Activated CD4-positive, alpha-beta T cell treated with anti-CD3 and anti-CD28 coated beads, Interleukin-2, Interleukin-6, amounts not matched to agents 100 ng/mL and 50 ng/mL, durations not matched to agents 16 hours and 8 hours (primary cell): ENCODE measurements at places on chromosomes 6 and 20.
A peak's percentile ranks its signal among the peaks of the same experiment; 100 is the strongest.

DNA sequence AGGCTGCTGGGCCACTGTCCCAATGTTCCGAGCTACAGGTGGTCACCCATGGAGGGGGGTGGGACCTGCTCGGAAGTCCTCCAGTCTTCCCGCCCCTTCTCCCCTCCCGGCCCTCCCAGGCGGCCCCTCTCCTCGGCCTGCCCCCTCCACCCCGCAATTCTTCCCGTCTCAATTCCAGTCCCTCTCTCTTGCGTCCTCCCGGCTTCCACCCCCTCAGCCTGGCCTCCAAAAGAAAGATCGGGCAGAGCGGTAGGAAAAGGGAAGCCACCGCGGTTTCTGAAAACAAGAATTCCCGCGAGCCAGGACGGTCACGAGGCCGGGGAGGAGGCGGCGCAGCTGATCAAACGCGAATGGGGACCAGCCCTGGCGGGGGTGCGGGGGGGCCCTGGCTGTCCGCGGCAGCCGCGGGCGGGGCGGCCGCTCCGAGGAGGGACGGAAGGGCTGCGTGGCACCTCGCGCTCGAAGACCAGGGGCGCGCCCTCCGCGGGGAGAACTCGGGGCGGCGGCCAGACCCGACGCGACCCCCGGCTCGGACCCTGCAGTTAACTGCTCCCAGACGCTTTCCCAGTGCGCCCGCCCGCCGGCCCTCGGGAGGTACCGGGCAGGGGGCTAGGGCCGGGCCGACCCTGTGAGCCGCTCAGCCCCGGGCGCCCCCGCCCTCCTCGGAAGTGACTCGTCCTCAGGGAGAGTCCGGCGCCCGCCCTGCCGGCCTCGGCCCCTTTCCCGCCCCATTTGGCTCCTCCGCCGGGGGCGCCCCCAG, 1.0 kb downstream of the PXDC1 start:
- no peak for DNase-seq

DNA sequence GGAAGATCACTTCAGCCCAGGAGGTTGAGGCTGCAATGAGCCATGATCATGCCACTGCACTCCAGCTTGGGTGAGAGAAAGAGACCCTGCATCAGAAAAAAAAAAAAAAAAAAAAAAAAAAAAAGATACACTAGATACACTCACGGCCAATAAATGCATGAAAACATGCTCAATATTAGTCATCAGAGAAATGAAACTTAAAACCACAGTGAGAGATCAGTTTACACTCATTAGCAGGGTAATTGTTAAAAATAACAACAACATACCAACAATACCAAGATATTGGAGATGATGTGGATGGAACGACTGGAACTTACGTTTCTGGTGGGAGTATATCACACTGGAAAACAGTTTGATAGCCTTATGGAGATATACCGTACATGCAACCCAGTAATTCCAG, 29.9 kb downstream of the HS3ST5 start:
- DNase-seq, result no peak

- DNase-seq, result no peak
Measured at GRCh38 chr20:50943069-50943468, 11.8 kb upstream of the ADNP start.

DNA sequence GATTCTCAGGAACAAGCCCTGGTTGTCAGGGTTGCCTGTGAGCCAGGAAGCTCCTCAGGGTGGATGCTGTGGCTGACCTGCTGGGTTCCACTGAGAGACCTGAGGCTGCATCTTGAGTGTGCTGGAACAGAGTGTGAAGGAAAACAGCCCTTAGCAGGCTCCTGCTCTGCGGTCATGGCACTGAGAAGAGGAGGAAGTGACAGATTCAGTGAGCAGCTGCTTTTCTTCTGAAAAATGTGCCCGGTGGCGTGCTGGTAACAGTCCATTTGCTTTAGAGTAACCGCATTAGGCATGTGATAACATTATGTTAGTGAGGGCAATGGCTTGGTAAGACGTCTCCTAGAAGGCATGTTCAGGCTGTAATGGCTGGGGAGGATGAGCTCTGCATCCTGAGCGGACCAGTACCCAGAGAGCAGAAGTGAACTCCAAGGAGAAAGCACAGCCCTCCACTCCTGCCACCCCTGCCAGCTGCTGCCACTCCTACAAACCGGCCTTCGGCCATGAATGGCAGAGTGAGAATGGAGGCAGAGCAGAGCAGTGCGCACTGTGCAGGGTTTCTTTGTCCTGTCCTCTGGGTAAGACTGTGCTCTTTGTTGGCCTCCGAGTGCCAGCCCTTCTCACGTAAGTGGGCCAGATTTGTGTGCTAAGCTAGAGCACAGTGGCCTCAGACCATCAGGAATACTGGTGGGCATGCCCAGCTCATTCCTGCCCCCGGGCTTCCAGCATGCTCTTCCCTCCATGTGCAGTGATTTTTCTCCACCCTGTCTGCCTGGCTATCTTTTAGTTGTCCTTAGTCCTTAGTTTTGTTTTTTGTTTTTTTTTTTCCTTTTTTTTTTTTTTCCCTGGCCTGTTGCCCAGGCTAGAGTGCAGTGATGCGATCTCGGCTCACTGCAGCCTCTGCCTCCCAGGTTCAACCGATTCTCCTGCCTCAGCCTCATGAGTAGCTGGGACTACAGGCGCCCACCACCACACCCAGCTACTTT, 98.1 kb upstream of the VSTM2L start:
- peak; percentile 20 for DNase-seq

DNA sequence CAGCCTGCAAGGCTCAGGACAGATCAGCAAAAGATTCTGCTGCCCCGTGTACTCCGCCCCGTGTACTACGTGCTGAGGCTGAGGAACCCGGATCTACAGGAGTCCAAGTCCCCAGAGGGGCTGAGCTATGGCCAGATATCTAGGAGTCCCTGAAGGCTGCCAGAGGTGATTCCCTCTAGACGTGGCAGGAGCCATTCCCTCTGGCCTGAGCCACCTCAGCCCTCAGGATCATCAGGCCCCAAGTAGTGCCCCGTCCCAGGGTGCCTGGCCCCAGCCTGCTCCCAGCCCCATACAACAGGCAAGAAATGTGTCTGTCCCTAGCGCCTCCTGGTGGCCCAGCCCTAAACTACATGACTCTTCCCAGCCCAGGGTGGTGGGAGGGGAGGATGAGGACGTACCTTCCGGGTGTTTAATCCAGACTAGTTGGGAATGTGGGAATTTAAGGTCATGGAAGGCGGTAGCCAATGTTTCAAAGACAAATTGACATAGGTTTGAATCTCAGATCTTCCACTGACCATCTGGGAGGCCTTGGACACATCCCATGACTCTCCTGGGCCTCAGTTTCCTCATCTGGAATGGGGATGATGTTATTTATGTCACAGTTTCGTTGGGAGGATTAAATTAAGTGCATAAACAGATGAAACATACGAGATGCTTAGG, 49.4 kb upstream of the PTPN1 start:
- peak; percentile 90 for DNase-seq

GRCh38 chr6:105748737-105749161, 337.4 kb upstream of the PRDM1 start:
- no peak for DNase-seq

GRCh38 chr6:20600831-20601230, 66.6 kb downstream of the CDKAL1 start:
- no peak for DNase-seq

DNA sequence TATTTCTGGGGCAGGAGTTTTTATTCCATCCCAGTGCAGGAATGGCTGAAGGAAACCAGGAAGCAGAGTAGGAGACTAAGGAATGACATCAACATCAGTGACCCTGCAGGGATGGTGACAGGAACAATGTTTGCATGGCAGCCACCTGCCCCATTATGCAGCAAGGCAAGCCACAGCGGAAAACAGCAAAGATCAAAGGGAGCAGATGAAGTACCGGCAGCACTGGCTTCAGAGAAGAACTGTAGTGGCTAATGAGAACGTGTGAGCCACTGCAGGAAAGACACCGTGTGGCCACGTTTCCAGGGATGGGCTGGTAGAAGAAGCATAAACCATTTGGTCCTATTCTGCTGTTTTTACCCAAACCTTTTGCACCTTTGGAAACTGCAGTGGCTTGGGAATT, 52.9 kb upstream of the TAB2 start:
- peak; percentile 18 for DNase-seq

DNA sequence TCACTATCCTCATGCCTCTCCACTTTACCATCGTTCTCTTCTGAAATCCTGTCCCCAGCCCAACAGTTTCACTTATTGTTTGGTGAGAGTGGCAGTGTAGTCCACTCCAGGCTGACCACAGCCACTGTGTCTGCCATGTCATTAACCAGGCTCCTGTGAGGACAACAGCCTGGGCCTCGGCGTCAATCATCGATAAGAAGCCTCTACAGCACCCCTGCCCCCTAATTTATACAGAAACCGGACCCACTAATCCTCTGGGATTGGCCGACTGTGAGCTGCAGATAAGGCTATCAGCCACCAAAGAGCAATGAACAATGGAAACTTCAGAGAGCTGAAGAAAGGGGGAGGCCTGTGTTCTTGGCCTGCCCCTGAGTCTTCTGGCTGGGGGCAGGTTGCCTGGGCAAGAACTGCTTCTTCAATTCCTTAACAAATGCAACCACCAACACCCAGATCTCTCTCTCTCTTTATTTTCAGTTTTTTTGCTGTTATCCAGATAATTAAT, 3.4 kb downstream of the EGFL8 start:
- no peak for DNase-seq

DNA sequence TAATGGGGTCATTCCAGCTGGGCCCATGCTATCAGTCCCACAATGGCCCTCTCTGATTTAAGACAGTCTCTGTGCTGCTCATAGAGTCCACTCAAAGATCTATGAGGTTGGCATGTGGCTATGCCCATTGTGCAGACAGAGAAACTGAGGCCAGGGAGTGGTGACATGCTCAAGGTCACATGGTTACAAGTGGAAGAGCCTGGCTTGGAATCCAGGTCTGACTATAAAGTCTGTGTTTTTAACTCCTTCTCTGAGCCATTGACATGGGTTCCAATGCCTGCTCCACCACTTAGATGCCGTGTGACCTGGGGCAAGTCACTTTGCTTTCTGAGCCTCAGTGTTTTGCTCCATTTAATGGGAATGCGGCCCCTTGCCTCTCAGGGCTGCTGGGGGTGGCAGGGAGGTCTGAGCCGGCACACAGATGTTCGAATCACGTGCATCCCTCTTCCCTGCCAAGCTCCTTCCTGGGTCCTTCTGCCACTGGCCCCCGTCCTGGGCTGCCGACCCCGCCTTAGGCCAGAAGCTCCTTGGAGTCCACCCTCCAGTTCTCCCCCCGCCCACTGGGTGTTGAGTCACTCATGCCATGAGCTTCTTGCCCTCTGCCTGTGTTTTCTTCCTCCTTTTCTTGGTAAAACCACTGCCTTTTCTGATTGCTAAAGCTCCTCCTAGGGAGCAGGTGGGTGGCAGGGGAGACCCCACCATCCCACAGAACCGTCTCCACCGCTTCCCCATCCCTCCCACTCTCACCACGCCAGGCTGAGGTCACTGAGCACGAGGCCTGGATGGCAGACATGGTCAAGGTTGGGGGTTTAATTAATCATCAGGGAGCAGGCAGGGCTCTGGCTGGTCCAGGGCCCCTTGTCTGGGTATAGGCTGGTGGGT, 35.7 kb downstream of the CEBPB start:
- peak; percentile 26 for DNase-seq

GRCh38 chr6:44561832-44562665, 174.5 kb downstream of the CDC5L start:
- no peak for DNase-seq

- no peak for DNase-seq
Measured at GRCh38 chr6:91718198-91718597, 1131.3 kb upstream of the MAP3K7 start.

GRCh38 chr20:57708694-57709673, 831 bp downstream of the PMEPA1 start:
- no peak for DNase-seq

GRCh38 chr6:164206807-164207423, 792.4 kb downstream of the QKI start:
- DNase-seq, result no peak

- DNase-seq, result no peak
Measured at GRCh38 chr6:282177-282866, 10.0 kb upstream of the DUSP22 start.

- no peak for DNase-seq
Measured at GRCh38 chr6:127869183-127869582, 31.7 kb downstream of the THEMIS start.

- no peak for DNase-seq
Measured at GRCh38 chr6:130766239-130767144, 60.7 kb upstream of the SMLR1 start.

- peak; percentile 30 for DNase-seq
Measured at GRCh38 chr20:43667341-43668132, 623 bp downstream of the MYBL2 start.

DNA sequence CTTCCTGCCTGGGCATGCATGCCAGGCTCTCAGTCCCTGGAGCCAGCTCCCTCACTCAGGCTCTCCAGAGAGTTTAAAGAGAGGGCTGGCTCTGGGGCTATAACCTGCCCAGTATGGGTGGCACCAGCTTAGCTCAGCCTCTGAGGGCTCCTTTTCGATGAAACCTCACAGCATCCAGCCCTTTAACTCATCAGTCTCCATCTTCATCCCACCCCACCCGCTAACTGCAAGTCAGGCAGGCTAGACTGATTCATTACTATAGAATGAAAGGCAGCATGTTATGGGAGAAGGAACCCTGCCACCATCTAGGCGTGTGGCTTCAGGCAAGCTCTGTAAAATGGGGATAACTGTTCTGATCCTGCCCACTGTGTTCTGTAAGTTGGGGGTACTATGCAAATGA, 53.5 kb downstream of the RAB44 start:
- DNase-seq, result no peak

DNA sequence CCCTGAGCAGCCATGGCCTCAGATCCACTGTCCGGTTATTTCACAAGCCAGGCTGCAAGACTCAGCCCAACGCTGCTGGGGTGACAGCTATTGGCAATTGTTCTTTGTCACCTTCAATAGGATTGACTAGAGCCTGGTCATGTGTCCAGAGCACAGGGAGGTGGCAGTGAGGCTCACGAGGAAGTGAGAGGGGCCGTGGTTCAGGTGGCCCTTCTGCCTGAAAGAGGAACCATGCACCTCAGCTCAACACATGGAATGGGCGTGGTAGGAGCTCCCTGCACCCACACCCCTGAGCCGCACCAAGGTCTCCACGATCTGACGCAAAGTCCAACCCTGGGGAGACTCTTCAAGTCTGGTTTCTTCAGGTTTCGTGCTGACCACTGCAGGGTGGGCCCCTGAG, 184.8 kb upstream of the CDH4 start:
- DNase-seq, result no peak

DNA sequence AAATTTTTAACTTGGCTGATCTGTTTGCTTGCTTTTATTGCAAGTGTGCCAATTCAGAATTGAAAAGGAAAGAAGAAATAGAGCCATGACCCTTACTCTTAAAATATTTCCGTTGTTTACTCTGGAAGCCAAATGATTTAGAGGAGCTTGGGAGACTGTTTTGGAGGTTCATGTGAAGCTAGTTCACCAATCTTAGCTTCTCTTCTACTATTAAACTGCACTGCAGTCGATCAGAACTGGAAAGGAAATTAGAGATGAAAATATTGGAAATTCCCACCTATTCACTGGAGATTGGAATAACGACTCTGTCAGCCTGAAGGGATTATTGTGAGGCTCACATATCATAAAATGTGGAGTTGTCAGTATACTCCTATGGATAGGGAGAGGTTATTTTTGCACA, 81.8 kb downstream of the MLIP start:
- no peak for DNase-seq

GRCh38 chr6:1605004-1605892, 4.5 kb upstream of the FOXC1 start:
- no peak for DNase-seq

GRCh38 chr6:105869835-105870440, 216.2 kb upstream of the PRDM1 start:
- DNase-seq, result no peak

GRCh38 chr20:61397146-61397545, 145.1 kb downstream of the CDH4 start:
- no peak for DNase-seq
